ENCODE measurements at places on chromosomes 6 and 20. TPM values are rescaled to one million over a fixed set of nuclear protein-coding genes. Genes with fewer than 3 reads are reported as not detected.

Gene EPB41L1
- 15.2 TPM for total RNA-seq

Gene UNC5CL
- 1.5 TPM for total RNA-seq

GRCh38 chr6:36125575-36125974, 4.7 kb upstream of the MAPK13 start:
- ATAC-seq, result no peak

- ATAC-seq, result no peak
These were observed 10.3 kb downstream of the AARS2 start for GRCh38 chr6:44302856-44303255.

Gene DEFB114
- total RNA-seq, result not detected

Gene LIN28B
- 35.2 TPM for total RNA-seq
